Stimulated activated CD4-positive, alpha-beta T cell treated with anti-CD3 and anti-CD28 coated beads, Interleukin-4, amount 100 ng/mL, for 1 hour (primary cell): ENCODE measurements at places on chromosomes 12 and 14.

- DNase-seq: no peak
Measured at GRCh38 chr12:26935636-26936378, 2.0 kb downstream of the INTS13 start.

DNA sequence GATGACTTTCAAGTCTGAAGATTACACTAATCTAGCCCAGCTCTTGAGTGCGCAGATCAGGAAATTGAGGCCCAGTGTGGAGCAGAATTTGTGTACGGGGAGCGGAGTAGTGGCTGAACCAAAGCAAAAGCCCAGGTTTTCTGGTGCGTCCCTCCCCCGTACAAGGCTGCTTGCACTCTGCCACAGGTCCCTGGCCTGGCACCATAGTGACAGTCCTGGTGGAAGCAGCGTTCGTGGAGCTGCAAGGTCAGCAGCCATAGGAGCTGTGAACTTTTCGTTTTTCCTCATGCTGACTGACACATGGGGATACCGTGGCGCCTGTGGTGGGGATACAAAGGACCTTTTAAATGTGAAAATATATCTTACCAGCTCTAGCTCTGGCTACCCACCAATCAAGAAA is 1.7 kb downstream of the EVL start:
- DNase-seq: peak; percentile 34

DNA sequence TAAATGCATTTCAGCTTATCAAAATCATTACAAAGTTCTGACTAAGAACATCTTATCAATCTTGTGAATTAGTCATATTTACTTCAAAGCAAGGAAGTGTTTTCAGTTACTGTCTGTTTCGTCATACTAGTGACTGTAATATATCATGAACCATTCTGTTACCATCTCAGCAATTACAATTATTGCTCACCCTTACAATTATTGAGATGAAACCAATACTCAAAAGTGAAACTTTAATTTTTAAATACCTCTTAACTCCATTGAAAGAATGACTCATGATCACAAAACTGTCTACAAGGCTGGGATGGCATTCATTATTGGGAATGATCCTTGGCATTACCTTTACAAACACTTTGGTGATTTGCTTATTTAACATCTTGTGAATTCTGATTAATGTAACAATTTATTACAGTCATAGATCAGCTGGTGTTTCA is 90.3 kb downstream of the RPS6KA5 start:
- no peak for DNase-seq

GRCh38 chr12:123595729-123596128 is 6.2 kb upstream of the DDX55 start:
- DNase-seq: no peak

DNA sequence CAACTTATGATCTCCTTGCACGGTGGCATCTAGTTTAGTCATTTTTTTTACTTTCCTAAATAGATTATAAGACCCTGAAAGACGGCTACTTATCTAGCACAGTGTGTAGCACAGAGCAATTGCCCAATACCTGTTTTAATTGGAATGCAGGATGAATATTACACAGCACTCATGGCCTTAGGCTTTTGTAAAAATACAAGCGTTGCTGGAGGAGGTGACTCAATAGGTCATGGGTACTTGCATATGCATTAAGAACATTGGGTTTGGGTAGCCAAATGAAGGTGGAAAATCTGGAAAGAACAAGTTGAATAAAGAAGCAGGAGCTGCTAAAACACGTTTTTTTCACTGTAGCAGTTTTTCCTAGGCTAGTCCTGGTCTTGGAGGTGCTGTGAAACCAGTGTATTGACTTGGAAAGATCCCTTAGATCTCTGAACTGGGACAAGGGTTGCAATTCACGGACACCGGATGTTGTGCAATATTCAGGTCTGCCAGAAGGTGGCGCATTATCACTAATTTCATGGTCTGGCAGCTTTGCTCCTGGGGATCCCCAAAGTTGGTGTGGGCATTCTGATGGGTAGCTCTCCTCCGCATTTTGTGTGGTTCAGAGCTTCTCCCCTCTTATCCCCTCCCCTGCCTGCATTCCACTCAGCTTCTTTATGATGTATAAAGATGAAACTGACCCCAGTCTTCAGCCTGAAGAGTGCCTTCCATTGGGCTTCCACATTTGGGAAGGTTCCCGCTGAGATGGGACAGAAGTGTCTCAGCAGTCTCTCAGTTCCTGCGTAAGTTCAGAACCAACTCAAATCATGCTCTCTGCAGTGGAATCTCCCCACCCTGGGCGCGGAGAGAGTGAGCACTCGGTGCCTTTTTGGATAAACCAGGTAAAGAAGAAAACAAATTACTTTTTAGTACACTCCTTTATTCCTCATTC is 278.3 kb downstream of the NRXN3 start:
- peak; percentile 2 for DNase-seq

DNA sequence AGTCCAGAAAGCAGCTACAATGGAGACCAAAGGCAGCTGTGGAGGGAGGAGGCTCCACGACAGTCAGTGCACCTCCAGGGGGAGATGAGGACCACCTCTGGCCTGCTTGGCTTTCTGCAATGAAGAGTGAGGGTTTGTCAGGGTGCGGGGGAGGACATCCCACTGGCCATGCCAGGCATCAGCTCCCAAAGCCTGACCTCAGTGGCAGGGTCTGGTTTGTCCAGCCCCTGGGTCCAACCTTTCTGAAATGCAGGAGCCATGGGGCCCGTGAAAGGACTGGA is 35.2 kb downstream of the SLC6A12 start:
- no peak for DNase-seq

DNA sequence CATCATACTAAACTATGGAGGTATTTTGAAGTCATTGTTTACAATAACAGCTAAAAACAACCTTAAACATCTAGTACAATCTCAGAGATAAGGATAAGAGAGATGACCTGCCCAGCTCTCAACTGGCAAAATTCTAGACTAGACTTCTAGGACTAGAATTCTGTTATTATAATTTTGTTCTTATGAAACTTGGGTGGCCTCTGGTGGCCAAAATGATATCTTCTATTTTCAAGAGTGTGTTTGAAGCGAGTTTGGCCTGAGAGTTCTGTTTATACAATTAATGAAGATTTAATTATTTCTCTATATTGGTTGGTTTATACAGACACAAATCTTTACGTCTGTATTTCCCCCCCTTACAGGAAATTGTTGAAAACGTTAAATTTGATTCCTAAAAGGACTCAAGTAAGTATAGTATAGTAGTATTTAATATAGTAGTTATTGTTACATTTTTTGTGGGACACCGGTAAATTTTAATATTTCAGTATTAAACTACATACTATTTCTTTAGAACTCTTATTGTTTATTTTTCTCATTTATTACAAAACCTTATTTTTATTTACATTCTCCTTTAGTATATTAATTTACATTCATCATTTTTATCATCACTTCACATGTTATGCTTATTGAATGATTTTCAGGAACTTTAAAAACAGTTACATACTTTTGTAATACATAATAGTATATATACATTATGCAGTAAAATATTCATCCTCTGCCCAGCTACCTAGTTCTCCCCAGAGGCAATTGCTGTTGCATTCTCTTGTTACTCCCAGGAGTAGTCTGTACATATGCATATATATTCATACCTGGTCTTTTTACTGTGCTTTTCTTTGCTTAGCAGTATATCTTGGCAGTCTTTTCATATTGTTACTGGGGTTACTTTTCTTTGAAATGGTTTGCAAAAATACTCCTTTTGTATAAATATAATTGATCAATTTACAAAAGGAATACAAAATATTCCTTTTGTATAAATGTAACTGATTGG is 6.6 kb downstream of the PPHLN1 start:
- DNase-seq: no peak

GRCh38 chr14:62179367-62180018 is 417.3 kb downstream of the SNAPC1 start:
- DNase-seq: no peak

DNA sequence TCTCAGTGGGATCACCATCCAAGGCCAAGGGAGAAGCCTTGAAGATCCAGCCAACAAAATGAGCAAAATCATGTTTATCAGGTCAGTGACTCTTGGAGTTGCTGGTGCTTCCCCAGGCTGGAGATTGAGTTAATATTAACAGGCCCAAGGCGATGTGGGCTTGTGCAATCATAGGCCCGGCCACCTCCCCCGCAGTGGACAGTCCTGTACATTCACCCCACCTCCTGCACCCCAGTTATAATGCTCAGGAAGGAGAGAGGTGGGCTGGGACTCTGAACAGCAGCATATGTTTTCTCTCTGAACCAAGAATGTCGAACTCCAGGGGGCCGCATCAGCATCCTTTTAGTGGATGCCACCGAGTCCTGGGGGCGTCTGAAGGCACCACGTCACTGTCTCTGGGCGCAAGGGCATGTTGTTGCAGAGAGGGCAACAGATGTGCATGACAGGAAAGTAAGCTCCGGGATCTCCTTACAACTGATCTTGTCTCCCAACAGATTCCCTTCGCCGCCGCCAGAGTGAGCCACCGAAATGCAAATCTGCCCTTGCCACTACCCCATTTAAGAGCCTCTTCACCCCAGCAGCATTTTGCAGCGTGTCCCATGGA is 32.2 kb upstream of the SERPINA6 start:
- no peak for DNase-seq

DNA sequence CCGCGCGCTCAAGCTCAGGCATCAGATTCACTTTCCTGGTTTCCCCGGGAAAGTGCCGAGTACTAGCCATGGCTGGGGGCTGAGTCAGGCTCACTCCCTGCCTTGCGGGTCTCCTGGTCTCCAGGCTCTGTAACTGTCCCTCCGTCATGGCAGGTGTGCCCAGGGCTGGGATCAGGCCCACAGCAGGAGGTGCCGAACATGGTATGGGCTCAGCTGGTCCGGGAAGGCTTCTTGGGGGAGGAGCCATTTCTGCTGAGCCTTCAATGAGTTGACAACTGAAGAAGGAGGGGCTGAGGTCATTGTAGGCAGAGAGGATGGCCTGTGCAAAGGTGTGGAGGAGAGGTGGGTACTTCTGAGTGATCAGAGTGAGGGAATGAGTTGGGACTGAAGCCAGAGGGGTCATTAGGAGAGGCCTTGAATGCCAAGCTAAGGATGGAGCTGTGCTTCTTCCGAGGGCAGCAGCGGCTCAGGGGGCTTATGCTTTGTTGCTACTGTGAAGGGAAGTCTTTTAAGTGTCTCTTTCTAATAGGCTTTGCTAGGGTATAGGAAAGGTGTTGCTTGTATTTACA is 769 bp downstream of the EXOC3L4 start:
- no peak for DNase-seq

DNA sequence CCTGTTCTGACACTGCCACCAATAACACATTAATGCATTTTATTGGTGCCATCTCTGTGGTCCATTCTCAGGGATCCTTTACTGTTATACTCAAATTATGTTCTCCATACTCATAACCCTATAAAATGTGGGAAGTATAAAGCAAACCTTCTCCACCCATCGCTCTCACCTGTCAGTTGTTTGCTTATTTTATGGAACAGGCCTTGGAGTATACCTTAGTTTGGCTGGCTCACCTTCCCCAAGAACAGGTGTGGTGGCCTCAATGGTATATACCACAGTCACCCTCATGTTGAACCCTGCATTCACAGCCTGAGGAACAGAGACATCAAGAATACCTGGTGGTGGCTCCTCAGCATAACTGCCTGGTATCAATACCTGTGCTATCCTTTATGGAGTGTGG is 308.4 kb upstream of the STXBP6 start:
- DNase-seq: no peak

GRCh38 chr12:108939594-108939993 is 59.7 kb downstream of the DAO start:
- no peak for DNase-seq

GRCh38 chr14:105484069-105484996 is 2.4 kb upstream of the CRIP1 start:
- DNase-seq: peak; percentile 37

- DNase-seq: no peak
Measured at GRCh38 chr12:78914859-78915331, 50.3 kb downstream of the SYT1 start.
